ENCODE measurements at places on chromosomes 7 and 10.

- no peak for DNase-seq
These were observed 7.8 kb downstream of the TLX1 start for GRCh38 chr10:101138788-101139420.

DNA sequence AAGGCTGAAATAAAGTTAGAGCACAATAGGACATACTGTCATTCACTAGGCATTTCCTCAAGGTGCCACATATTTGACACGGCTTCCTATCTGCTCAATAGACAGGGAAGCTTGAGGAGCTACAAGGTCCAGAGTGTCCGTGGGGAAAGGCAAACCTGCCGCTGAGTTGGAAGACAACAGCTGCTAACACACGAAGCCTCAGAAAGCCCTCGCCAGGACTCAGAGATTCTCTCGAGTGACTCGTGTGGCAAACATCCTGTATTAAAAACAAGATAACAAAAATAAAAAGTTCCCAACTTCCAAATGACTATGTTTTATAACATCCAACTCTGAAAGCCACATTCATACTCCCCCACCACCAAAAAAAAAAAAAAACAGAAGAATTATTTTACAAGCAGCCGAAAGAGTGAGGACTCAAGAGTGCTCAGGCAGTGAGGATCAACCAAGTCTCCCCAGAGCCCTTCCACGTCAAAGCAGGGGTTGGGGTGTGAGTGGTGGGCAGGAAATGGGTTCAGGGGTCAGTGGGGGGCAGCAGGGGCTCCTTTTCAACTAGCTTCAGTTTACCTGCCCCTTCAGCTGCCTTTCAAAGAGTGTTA is 67.6 kb downstream of the STK17A start:
- no peak for DNase-seq

DNA sequence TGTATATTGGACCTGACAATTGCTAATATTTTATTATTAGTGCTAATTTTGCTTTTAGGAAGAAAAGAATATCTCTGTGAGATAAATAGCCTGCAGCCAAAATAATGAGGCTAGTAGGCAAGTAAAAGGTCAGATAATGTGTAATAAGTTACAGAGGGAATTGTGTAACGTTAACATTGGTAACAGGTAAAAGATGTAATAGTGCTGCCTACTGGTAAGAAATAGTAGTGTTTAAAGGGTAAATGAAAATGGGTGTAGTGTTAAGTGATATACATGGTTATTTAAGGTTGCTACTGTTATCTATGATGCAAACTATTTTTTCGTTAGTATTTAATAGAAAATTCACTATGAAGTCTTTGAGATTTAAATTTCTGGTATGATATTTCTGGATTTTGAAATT is 9.2 kb upstream of the FOXP2 start:
- no peak for DNase-seq

DNA sequence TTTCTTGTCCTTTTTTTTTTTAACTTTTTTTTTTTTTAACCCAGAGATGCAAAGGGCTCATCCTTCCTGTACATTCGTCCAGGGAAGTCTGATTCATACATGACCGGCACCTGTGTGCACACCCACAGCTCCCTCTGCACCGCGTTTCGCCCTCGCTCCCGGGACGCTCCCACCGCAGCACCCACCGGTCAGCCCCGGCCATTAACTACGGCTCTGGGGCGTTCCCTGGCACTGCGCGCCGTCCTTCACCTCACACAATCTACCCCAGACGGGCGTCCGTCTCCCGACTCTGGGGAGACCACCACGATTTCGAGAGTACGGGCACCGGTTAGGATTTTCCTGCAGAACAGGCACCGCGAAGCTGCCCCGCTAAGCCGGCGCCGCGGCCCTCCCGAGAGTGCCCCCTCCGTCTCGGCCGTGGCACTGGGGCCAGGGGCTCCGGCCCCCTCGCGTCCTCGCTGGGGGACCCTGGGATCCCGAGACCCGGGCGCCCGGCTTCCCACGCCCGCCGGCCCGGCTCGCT is 452 bp downstream of the ATE1 start:
- DNase-seq, result no peak

DNA sequence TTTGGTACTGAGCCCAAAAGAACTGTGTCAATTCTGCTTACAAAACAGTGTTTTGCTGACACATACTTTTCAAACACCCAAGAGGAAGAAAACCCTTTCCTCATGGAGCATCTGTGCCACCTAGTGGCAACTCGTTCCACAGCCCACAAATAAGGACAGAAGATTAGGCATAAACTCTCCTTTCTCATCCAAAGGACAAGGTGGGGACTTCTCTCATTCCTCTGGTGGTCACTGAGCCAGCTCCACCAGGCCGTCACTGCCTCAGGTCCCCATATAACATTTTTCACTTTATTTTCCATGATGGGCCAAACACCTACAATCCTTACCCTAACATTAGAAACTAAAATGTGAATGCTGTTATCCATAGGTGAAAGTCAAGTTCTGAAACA is 76.9 kb downstream of the RNF216 start:
- peak; percentile 86 for DNase-seq

DNA sequence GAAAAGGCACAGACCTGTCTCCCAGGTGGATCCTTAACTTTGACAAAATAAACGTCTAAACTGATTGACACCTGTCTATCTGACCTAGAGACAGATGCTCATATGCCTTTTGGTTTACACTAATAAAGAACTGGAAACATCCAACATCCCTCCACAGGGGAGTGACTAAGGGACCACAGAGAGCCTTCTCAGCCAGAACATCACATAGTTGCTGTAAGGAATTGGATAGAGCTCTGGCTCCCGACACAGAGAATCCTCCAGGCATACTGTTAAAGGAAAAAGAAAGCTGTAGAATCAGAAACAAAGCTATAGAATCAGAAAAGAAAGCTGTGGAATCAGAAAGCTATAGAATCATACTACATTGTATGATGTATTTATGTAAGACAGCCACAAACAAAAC is 258.8 kb downstream of the STK31 start:
- DNase-seq, result no peak

DNA sequence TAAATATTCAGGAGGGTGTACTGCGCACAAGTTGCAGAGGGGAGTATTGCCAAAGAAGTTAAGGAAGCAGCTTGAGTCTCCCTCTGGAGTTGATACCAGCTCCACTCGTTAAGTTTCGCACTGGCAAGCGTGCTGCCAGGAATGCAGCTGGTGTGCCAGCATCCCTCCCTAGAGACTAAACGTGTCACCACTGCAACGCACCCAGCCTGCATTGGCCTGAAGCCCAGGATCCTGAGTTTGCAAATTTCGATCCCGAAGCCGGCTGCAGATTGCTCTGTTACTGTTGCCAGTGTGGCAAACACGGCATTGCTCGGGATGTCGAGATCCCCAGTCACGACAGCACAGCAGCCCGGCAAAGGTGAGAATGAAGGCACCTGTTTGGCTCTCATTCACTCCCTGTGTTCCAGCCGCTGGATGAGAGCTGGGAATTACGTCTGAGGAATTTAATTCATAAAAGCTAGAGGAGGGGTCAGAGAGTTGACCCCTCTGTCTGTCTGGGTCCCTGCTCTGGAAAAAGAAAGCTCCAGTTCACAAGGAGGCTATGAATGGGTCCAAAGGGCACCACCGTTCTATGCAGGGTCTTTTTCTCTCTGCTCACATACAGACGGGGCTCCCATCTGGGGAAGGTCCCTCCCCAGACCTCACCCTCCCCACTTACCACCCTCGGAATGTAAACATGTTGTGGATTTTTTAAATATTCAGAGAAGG is 61.0 kb downstream of the NRP1 start:
- peak; percentile 84 for DNase-seq

DNA sequence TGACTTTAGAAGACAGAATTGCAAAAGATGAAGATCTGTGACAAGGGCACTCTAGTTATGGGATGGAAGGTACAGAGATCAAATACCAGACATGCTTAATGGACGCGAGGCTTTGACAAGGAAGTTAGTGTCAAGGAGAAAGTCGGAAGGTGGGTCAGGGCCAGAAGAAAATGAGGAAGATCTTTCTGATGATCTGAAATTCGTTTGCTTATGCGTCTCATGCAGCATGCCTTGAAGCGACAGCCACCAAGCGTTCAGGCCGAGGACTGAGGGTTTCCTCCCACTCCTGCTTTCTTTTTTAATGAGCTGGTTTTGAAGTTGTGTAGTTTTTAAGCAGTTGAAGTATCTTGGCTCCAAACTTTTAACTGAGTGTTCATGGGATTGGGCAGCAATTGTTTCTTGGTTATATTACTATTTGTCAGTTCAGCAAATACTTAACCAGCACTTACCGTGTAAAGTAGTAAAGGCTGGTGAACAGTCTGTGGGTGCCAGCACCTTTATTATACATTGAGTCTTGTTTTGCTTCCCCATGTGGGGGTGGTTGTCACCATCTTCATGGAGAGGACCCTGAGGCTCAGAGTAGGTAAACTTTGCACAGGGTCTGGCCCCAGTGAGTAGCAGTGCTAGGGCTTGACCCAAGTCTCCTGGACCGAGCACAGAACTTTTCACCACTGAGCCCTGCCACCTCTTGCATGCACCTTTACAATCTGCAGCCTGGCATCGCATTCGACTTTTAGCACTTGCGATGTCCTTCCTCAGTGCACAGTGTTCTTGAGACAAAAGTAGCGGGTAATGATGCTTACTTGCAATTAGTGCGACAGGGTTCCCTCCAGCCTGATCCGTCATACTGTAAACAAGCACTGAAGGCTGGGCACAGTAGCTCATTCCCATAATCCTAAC is 14.3 kb upstream of the BHLHA15 start:
- no peak for DNase-seq

DNA sequence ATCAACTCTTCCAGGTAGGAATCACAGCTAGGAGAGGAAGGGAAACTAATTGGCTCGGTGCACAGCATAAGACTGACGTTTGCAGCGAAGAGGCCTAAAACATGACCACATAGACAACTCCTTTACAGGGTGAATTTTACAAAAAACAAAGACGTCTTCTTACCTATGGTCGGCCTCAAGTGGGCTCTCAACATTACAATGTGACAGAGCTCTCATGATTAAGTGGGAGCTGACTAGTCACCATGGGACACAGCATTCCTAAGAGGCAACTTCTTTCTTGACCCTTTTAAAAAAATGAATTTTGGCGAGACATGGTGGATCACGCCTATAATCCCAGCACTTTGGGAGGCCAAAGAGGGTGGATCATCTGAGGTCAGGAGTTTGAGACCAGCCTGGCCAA is 4.6 kb downstream of the PDIA4 start:
- no peak for DNase-seq

DNA sequence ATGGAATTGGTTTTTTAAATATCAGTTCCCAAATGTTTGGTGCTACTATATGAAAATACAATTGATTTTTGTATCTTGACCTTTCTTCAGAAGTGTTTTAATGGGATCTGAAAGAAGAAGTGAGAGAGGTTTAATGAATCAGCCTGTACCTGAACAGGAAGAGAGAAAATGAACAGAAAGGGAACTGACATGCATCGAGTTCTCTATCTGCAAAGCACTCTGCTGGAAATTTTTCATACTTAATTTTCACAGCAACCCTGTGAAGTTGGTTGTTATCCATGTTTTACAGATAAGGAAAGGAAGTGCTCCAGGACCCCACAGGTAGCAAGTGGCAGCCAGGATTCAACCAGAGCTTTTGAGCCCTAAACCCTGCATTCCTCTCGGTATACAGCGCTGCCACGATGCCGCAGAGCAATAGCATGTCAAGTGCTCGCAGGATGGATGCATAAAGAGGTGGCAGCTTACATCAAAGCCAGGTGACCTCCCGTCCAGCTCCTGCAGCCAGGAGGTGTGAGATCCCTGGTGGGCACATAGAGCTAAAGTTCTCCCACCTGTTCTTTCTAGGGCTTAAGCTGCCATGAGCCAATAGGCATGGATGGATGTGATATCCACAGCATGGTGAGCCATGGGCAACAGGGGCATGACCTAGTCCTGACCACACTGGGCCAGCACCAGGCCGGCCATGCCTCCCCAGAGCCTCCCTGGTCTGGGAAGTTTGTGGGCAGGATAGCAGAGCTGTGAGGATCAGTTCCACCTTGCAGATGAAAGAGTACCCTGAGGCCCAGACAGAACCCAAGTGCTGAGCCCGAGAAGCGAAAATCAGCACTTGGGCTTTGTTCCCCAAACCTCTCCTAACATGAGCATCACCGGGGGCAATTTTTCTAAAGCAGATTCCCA is 57.2 kb downstream of the CALML3 start:
- DNase-seq, result no peak

- no peak for DNase-seq
These were observed 477.9 kb upstream of the ANKRD30A start for GRCh38 chr10:36647540-36647939.

DNA sequence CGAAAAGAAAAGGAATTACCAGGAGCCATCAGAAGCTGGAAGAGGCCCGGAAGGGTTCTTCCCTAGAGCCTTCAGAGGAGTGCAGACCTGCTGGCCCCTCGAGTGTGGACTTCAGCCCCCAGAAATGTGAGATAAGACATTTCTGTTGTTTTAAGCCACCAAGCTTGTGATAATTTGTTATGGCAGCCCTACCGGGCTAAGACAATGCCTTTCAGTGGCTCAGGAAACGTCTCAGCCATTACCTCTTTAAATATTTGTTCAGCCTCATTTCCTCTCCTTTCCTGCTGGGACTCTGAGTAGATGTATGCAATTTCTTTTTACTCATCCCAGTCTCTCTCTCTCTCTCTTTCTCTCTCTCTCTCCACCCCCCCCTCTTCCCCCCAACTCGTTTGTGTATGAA is 174.7 kb upstream of the GRB10 start:
- no peak for DNase-seq

DNA sequence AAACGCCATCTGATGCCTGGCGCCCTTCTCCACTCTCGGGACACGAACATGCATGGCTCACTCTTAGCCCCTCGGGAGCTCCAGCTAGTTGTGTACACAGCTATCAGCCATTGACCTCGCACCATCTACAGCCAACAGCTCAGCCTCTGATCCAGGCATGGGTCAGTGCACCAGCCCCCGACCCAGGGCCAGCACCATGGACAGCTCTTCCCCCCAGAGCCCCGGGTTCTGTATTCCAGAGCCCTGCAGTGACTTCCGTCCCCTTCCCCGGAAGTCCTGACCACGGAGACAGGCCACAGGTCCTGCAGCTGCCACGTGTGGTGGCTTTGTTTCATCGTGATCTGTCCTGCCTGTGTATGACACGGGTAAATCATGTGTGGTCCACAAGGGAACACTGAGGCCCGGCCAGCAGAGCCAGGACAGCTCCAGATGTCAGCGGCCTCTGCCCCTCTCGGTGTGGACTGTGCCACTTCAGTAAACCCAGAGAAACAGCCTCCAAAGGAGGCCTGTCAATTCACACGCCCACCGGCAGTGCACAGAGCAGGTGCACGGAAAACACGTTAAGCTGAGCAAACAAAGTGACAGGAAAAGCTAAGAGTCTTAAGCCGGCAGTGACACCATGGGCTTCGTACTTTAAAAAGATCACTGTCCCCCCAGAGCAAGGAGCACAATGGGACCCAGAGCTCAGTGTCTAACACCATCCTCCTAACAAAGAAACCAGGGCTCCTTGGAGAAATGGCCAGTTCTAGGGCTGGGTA is 13.0 kb downstream of the STK32C start:
- no peak for DNase-seq

All from Panc1 (cell line).